ENCODE measurements at places on chromosomes 12 and 14.

DNA sequence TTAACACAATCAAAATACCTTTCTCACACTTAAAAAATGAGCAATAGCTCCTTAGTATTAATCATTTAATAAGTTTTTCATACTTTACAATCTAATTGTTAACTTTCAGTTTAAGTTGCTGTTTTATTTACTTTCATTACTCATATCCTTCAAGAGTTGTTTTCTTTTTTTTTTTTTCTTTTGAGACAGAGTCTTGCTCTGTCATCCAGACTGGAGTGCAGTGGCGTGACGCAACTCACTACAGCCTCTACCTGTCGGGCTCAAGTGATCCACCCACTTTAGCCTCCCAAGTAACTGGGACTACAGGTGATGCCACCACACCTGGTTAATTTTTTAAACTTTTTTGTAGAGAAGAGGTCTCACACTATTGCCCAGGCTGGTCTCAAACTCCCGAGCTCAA, 16.1 kb downstream of the ZBTB1 start:
- DNase-seq = no peak

GRCh38 chr12:94640134-94640928, 10.0 kb downstream of the TMCC3 start:
- DNase-seq = no peak

DNA sequence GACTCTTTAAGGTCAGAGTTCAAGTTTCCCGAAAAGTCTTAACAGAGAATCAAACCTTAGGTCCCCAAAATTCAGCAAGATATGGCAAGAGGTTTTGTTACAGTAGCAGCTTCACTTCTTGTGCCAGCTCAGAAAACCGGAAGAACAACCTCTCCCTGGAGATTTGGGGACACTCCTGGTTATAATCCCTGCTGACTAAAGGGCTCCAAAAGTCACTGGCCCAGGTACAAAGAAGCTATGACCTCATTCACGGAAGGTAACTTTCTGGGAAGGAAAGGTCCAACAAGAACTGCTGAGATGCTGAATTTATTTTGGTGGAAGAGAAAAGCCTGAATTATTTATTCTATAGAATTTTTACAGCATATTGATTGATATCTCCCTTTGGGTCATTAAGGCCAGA, 55.6 kb upstream of the DIO2 start:
- DNase-seq = no peak

DNA sequence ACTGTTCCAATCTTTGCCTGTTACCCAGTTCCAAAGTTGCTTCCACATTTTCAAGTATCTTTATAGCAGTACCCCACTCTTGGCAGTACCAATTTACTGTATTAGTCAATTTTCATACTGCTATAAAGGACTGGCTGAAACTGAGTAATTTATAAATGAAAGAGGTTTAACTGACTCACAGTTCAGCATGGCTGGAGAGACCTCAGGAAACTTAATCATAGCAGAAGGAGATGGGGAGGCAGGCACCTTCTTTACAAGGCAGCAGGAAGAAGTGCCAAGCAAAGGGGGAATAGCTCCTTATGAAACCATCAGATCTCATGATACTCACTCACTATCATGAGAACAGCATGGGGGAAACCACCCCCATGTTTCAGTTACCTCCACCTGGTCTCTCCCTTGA, 215.0 kb downstream of the SNAPC1 start:
- DNase-seq = no peak

- DNase-seq = no peak
Measured at GRCh38 chr14:82422230-82422629, 888.6 kb upstream of the SEL1L start.

DNA sequence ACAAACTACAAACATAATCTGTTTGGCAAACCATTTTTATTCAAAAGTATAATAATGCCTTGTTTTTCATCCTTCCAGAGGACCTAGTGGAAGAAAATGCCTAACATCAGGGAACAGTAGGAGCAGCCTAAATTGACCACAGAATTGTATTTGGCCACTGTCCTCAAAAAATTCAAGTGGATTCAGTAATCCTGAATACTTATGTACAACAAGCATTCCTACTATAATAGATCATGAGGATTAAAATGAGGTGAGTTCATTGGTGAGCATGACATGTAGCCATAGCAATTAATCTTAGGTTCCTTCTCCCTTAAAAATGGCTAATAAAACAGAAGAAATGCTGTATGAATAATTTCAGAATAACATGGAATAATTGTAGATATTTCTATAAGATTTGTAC, 209.3 kb downstream of the DAD1 start:
- DNase-seq = no peak

DNA sequence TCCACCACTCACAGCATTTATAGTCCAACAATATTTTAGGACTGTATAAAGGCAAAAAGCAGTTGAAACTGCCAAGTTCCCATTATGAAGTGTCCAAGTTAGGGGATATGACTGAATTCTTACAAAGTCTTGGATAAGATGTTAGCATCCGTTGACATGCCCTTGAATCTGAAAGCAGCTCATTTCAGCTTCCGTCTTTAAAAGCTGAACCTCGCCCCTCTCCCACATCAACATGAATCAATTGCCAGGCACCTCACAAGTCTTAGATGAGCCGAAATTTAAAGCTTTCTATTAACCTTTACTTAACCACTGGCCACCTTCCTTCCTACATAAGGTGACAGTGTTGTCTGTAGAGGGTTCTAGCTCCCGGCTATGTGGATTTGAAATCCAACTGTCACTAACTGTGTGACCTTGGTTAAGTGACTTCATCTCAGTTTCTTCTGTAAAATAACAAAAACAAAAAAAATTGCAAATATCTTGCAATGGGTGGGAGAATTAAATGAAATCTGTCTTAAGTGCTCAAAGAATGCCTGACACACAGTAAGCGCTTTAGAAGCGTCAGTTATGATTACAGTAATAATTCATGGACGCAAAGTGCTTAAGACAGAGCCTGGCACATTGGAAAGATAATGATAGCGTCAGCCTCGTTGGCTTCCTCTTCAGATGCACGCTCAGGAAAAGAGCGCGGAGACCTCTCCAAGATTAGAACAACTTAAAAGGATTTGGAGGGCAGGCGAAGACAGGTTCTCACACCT, 1.2 kb downstream of the PPP1CC start:
- no peak for DNase-seq

GRCh38 chr12:4472046-4472445, 26.4 kb upstream of the FGF6 start:
- DNase-seq = no peak

DNA sequence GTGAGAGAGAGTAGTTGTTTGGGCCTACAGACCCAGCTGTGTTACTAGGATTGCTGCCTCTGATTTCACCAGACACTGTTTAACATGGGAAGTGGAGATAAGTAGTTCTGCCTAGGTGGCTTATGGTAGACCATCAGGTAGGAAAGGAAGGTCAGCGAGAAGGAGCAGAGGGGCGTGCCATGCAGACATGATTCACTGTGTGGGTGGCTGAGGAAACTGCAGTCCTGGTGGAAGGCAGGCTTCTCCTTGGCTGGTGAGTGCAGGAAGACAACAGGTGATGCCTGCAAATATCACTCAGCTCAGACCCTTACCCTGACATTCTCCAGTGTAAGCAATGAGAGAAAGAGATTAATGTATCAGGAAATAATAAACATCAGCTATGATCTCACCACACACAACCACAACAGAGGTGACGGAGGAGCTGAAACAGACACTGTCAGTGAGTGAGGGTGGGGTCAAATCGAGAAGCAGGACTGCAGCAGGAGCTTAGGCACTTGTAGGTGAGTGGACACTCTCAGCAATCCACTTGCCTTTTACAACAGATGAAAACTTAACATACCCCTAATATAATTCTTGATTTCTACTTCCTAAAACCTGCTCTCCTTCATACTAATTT, 2.1 kb upstream of the PRR4 start:
- DNase-seq = no peak

DNA sequence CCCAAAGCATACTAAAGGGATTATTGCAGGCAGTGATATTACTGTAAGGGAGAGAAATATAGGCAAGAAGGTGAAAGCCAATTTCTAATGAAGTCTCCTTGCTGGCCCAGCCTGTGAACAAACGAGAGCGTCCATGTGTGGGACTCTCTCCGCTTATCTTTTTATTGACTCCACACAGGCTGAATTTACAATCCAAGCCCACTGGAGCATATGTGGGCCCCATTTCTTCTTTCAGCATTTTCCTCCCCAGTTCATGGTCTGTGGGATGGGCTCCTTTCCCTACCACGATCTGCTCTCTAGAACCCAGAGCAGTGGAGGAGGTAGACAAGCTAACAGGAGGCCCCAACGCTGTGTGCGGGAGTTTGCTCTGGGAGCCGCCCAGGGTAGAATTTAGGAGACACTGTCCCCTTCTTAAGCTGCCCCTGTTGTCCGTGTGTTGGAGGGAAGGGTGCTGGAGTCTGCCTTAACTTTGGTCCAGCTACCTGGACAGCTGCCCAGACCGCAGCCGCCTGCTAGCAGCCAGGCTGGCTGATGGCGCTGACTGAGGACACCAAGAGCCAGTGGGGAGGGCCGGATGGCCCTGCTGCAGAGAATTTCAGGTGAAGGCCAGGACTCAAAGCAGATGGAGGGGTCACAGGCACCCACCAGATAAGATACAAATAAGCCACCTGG, 3.2 kb upstream of the HOXC11 start:
- no peak for DNase-seq

DNA sequence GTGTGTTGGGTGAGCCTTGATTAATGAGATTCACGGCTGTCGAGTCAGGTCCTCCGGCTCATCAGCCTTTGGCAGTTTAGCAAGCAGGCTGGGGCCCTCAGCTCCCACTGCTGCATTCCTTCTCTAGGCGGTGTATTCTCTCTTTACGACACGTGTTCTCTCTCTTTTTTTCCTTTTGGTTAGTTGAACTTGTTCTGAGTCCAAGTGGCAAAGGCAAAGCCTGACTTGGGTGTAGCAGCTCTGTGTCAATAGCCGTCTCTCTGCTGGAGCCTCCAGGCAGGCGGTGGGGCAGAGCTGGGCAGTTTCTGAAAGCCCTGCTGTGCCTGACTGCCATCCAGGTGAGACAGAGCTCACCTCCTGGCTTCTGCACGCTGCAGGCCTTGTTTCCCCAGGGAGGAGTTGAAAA, 46.6 kb downstream of the SUSD6 start:
- peak; percentile 73 for DNase-seq

GRCh38 chr14:75088566-75089373, 19.3 kb downstream of the ZC2HC1C start:
- peak; percentile 69 for DNase-seq

DNA sequence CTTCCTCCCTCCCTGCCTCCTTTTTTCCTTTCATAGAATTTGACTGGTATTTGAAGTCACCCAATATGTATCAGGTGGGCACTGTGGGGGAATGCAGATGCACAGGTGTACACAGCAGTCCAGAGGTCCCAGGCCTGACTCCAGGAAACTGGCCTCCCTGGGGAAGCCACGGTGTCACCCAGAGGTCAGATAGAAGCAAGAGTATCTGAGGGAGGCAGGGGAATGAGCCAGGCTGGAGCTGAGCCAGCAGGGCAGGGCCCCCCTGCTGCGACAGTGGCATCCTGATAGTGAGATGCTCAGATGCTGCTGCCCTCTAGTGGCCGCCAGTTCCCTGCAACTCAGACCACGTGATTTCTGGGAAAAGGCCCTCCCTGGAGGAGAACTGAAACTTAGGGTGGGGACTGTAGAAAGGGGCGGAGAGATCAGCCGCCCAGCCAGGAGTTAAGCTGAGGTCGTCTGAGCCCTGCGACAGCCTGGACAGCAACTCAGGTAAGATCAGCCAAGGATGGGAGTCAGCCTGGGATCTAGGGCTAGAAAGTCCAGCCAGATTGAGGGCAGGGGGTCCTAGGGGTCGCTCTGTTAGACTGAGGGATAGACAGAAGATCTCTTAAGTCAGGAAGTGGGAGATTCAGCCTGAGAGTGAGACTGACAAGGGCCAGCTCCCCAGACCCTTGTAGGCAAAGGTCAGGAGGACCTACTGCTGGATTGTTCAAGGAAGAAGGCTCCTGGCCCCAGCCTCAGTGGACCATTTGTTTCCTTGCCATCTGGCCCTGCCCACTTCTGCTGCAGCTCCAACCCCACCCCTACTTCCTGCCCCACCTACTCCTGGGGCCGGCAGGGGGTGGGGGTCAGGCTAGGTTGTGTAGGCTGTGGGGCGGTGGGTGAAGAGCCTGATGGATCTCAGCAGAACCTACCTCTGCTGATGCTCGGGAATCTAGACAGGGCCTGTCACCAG, at the start of gene IRF9:
TSS of gene IRF9 (plus strand) at position 416 of the 955 bp plus-strand sequence. CDS start 880 bp downstream, outside the sequence.
- peak; percentile 93 for DNase-seq

GRCh38 chr14:29390081-29390832, 537.4 kb downstream of the PRKD1 start:
- DNase-seq = no peak

DNA sequence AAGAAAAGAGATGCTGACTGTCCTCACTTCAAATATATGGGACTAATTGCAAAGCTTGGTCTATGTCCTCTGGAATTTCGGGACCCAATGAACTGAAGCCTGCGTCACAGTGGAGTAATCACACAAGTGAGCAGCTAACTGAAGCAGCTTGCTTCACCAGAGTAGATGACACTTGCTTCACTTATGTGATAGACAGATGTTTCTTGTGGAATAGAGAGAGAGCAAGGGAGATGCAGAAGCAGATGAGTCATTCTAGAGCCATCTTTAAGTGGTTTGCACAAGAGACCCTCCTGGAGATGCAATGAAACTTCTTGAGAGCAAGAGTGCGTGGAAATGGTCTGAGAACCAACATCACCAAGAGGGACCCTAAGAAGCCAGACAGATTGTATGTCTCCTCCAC, 1537.1 kb upstream of the FLRT2 start:
- no peak for DNase-seq

- DNase-seq = no peak
Measured at GRCh38 chr12:40953076-40953475, 235.0 kb upstream of the PDZRN4 start.

DNA sequence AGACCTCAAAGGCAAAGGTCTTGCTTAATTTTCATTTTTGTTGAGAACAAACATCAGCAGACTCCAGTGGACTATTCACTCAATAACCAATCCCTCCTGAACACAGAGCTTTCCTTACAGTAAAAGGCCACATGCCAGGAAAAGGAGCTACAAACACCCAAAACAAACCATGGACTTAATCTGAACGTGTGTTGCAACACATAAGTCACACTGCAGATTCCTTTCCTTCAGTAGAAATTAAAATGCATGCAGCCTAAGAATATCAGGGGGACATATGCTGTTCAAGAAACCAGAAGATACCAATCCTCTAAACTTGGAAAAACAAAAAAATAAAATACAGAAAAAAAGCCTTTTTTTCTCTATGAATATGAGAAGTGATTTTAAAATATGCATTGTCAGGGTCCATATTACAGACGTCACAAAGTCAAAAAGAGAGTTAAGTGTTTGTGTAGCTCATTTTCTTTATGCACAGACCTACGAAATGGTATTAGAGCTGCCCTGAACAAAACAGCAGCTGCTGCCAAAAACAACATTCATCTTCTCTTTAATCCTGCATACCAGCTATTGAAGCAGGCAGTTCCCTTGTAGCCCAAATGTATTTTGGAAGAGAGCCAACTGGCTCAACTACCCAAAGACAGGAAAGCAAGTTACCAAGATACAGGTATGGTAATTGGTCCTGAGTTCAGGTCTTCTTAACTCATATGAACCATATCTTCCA, 26.2 kb downstream of the KITLG start:
- DNase-seq = no peak

GRCh38 chr12:132432721-132433577, 57.0 kb upstream of the FBRSL1 start:
- no peak for DNase-seq
